Stimulated activated CD4-positive, alpha-beta T cell treated with anti-CD3 and anti-CD28 coated beads, Interleukin-15, amount 100 ng/mL, for 1 hour (primary cell): ENCODE measurements at places on chromosomes 3 and 15.
A peak's percentile ranks its signal among the peaks of the same experiment; 100 is the strongest.

- DNase-seq = no peak
Observed at GRCh38 chr15:41483115-41483514, 10.6 kb upstream of the ITPKA start.

DNA sequence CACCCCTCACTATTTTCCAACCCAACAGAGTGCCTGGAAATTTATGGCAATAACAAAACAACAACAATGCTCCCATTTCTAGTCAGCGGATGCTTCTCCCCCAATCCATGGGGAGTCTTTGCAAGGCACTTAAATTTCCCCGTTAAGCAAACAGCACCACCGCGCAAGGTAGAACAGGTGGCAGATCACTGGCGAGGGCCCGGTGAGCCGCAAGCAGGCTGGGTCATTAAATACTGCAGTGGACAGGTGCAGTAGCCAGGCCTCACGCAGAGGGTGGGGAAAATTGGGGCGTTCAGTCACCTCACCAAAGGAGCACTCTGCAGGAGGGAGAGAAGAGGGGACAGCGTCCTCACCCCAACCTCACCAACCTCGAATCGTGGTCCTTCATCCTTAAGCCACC, 147.5 kb downstream of the NTRK3 start:
- no peak for DNase-seq

DNA sequence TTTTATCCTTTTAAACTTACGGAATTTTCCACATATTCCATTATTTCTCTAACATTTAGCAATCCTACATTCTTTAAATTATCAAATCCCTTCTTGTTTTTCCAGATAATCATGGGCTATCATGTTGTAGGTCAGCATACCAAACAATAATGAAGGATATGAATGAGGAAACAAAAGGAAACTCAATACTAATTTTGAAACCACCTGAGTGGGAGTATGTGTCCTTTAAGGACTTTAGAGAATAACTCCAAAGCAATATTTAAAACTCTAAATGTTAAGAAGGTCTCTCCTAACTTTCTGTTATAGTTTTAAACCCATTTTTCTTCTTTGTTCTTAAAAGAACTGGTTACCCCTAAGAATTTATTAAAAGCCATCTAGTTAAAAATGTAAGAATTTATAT, 43.0 kb downstream of the TP53BP1 start:
- no peak for DNase-seq

DNA sequence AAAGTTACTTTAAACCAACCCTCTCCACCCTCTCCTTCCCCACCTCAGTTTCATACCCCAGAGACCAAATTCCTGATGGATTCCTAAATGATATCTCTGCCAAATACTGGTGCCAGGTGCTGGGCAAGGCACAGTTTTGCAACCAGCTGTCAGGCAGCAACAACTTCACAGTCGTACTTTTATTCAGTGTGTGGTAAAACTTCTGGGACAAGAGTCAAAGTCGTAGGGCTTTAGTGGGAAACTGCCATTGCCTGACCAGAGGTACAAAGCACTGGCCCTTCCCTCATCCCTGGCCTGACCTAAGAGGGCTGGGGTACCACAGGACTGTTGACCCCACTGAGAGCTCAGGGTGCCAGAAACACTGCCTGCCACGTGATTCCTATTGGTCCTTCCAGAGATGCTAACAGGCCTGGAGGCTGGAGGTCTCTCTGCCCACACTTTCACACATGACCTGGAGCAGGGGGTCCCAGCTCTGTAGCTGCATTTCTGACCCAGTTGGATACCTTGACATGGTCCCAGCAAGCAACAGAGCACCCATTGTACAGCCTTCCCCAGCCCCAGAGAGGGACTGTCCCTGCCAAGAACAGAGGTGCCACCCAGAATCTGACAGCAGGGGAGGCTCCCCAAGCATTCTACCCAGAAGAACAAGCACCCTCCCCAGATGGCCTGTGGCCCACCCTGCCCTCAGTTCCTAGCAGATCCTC, 59.9 kb downstream of the LIPC start:
- no peak for DNase-seq

DNA sequence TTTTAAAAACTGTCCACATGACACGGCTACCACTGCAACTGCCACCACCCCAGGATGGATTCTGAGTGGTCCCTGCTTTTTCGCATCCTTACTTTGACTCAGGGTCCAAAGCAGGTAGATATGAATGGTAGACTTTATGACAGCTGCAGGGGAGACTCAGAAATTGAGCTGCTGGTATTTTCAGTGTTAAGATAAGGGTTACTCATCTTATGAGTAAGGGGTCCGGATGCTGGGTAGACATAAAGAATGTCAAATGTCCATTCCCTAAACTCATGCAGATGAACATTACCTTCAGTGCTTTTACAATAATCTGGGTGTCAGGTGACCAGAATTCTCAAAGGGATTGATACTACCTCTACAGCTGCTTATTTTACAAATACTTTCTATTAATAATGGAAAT, 25.9 kb upstream of the BBX start:
- no peak for DNase-seq

DNA sequence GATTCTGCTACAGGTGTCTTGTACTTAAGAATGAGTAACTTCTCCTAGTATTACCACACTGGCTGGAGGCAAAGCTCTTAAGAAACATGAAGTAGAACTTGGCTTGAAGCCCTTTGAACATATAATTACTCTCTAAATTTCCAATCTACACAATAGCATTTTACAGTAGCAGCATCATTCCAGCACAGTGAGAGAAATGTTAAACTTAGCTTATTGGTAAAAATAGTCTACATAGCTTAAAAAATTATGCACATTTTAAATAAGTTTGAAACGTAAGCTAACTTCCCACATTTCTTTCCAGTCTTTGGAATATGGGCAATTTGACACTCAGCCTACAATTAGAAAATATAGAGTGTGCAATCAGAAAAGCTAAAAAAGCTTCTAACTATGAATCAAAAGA, 32.8 kb upstream of the TOP2B start:
- DNase-seq = no peak

DNA sequence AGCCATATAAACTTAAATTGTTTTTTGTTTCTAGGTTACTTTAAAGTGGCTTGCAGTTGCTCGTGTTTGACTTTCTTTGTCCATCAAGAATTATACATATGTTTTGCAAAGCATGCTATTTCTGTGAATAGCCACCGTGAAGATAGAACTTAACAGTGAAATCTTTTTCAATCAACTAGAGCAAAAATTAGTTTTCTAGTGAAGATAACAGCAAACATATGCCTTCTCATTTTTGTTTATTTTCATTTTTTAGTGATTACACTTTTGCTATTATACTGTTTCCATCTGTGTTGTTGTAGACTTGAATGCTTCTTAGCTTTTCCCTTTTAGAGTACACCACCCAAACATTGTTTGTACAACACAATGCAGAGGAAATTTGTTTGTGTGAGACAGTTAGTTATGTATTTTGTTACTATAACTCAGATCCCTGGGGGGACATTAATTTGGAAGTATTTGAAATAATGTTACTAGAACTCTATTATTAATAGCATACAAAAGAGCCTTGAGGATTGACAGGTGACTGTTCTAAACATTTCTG, 62.8 kb downstream of the CRYBG3 start:
- DNase-seq = no peak

- DNase-seq = no peak
Observed at GRCh38 chr3:149813367-149814281, 609 bp downstream of the RNF13 start.

GRCh38 chr3:29936054-29936453, 655.2 kb downstream of the RBMS3 start:
- no peak for DNase-seq

DNA sequence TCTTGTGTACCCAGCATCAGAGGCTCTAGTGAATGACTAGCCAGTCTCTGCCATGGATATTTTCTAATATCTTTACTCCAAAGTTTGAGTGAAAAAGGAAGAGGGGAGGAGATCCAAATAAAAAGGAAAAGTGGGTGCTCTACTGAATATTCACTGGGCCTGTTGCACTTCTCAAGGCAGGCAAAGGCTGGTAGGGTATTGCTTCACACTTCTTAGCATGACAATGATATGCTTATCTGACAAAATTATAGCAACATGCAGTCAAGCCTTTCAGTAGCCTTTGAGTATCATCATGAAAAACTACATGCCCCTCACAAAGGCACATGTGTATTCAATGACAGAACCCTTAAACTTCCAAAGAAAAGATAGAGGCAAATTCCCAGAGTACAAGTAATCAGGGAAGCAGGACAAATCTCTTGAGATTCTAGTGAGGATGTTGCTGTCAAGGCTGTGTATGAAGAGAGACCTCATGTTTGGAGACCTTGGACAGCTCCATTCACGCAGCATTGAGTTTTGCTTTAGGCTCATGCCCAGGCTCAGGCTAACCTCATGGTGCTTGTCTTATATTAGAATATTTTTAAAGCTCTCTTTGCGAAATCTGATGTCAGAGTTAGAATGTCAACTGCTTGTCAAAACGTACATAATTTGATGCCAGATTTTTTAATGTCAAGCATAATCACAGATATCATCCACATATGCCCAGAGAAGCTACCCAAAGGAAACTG, 506.9 kb downstream of the OCA2 start:
- DNase-seq = no peak

- no peak for DNase-seq
Observed at GRCh38 chr3:165491487-165491886, 295.3 kb upstream of the SLITRK3 start.

GRCh38 chr15:51758645-51759044, 7.2 kb downstream of the TMOD2 start:
- DNase-seq = no peak

DNA sequence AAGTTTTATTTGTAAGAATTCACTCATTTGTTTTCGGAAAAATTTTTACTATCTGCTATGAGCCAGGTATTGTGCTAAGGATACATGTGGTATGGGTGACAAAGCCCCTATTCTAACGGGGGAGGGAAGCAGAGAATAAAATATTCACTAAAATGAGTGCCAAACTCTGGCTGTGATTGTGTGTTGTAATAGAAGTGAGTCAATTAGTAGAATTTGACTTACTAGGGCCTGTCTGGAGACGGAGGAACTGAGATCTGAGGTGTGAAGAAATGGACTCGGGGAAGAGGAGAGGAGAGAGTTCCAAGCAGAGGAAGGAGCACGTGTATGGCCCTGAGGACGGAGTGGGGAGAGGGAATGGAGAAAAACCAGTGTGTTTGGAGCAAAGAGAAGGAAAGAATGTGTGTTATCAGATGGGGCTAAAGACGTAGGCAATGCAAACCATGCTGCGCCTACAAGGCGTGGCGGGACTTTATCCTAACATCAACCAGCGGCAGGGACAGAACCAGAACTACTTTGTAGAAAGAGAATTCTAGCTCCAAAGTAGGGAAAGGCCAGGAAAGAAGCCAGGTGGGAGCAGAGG, 89.1 kb downstream of the OSBPL10 start:
- no peak for DNase-seq

DNA sequence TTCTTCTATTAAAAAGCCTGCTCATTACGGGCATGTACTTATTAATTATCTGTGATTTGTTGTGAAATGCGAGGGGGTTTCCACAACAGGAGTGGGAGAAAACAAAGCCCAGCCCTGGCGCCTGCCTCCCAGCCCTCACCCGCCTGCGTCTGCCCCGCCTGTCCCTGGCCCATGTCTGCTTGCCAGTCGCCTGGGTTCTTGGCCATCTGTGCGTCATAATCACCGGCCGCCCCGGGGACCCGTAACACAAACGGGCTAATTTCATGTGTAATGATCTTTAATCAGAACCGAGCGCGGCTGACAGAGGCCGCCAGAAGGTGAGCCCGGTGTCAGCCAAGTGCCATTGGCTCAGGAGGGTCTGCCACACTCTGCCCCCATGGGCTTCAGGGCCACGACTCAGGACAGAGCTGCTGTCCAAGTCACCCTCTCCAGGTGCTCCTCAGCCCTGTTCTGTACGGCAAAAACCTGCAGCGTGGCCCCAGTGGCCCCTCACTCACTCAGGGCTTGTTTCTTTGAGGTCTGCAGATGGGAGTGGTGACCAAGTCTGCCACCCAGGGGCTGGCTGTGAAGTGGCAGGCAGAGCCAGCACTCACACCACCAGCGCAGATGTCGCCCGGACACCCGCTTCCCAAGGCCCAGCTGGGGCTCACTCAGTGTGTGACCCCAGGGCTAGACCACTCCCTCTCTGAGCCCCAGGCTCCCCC, 28.8 kb upstream of the TMEM115 start:
- no peak for DNase-seq

- no peak for DNase-seq
Observed at GRCh38 chr15:48121849-48122248, 1.1 kb downstream of the SLC24A5 start.

GRCh38 chr15:44317423-44318058, 29.0 kb downstream of the GOLM2 start:
- no peak for DNase-seq

- DNase-seq = no peak
Observed at GRCh38 chr3:36172699-36173098, 207.6 kb upstream of the STAC start.

- peak; percentile 26 for DNase-seq
Observed at GRCh38 chr3:15361494-15362214, 29.3 kb upstream of the SH3BP5 start.

DNA sequence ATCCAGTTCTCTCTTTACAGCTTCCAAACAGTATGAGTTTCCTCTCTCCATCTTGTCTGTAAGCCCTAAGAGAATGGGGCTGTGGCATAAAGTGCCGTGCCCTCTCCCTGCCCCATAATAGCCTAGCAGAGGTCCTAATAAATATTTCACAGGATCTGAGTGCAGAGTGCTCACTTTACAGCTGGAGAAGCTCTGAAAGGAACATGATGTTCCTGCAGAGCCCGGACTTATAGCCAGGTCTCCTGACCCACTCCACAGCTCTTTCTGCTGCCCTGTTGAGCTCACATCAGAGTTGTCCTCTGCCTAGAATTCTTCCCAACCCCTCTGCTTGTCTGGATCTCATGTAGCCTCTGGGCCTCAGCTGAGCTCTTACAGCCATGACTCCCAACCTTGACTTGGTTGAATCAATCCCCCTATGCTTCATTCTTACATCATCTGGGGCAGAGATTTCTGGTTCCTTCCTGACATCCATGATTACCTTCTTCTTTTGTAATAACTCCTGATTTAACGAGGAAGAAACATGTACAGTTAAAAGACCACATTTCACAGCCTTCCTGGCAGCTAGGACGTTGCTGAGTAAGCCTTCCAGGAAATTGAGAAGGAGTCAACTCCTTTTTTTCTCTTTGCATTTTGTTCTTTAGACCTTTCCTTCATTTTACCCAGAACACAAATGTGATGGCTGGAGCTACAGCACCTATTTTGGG, 135.3 kb downstream of the RPLP1 start:
- DNase-seq = no peak

DNA sequence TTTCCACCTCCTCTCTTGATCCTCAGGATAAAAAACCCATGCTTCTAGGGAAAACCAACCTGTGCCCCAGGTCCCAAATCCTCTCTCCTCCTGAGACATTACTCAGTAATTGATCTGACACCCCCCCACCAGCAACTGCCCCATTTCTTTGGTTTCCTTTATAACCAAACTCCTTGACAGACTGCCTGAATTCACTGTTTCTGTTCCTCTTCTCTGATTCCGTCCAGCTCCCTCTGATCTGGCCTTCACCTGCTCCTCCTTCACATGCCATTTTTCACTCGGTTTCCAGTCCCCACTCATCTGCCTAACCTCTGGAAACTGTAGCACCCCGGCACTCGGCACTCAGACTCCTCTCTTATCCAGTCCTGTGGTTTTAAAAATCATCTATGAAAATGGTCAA, 2.1 kb downstream of the CCDC51 start:
- DNase-seq = no peak

- no peak for DNase-seq
Observed at GRCh38 chr15:70128414-70129140, 30.9 kb upstream of the TLE3 start.

GRCh38 chr15:33159726-33160453, 34.6 kb downstream of the FMN1 start:
- no peak for DNase-seq

- DNase-seq = no peak
Observed at GRCh38 chr3:141526709-141527108, 39.9 kb downstream of the RASA2 start.
